Motor neuron (in vitro differentiated cells): ENCODE measurements at places on chromosomes 4 and X. TPM values are rescaled to one million over a fixed set of nuclear protein-coding genes. Genes with fewer than 3 reads are reported as not detected.

GRCh38 chr4:139973015-139973414 is 181.0 kb downstream of the MAML3 start:
- ATAC-seq, result peak; percentile 7

- ATAC-seq, result no peak
These were observed 62.0 kb downstream of the HTT start for GRCh38 chr4:3136454-3136853.

DNA sequence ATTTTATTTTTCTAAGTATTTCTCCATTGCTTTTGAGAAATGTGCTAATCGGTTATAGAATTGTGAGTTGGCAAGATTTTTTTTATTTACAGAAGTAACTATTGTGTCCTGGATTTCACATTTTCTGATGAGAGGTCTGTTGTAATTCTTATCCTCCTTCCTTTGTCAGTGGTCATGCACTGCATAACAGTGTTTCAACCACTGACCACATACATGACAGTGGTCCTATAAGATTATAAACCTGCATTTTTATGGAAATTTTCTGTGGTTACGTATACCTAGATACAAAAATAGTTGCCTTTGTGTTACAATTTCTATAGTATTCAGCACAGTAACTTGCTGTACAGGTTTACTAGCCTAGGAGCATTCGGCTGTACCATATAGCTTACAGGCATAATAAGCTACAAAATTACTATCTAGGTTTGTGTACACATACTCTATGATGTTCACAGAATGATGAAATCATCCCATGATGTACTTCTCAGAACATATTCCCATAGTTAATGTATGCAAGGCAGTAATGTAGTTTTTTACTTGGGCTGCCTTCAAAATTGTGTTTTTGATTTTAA is 47.8 kb downstream of the APELA start:
- ATAC-seq, result no peak

DNA sequence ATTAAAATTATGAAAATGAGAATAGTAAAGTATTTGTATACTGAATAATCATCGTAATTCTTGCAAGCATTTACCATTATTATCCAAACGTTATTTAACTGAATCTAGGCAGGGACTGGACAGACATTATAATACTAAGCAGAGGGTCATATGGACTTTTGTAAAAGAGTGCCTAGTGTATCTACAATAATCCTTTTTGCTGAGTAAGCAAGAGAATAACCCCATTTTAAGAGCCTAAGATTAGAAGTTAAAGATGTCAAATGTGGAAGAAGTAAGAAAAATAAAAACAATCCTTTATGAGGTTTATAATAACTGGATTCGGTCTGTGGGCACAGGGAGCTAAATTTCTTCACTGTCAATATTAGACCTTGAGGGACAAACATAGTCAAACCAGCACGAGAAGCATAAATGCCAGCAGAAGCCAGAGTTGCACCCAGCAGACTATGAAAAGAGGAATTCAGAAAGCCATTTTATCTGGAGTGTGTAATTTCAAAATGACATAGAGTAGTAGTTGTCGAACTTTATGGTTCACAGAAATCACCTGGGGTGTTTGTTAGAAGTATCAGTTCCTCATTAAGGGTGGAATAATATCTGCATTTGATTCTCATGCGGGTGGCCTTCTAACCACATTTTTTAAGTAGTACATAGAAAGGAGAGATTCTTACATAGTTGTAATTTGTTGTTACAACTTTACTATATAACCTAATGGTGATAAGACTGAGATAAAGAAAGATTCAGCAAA is 39.7 kb upstream of the DCLK2 start:
- ATAC-seq, result no peak

DNA sequence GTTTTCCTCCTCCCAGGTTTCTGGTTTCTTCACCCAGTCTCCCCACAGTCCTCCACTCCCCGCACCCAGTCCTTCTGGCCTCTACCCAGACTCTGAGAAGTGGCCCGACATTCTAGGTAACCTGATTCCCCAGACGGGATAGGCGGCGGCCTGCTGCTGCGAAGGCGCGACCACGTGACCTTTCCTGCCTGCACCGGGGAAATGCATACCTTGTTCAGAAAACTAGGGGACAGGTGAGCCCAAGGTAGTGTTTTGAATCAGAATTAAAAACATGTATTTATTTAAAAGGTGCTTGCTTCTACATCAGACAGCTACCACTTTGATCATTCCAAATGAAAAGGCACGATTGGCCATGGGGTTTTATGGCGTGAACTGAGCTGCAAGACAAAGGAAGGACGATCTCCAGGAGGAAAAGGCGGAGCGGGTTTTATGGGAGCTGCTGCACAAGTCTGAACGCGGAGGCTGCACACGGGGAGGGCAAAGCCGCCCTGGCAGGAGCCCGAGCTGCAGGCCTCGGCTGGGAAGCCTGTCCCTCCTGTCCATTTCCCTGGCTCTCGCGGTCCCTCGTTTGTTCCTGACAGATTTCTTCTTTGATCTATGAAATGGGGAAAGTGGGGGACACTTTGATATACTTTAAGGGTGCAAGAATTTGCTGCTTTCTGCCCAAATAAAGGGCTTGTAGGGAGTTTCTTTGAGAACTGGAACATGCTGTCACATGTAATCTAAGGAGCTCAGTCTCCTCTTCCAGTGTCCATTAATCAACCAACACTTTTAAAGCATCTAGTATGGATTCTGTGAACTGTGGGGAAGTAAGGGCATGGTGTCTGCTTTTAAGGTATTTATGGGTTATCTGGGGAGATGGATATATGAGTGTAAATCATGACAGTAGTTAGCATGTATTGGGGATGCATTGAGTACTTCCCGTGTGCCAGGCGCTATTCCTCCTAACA is 150.9 kb downstream of the SPRY1 start:
- ATAC-seq, result peak; percentile 65

- no peak for ATAC-seq
These were observed 575 bp downstream of the GATA1 start for GRCh38 chrX:48786825-48787504.

DNA sequence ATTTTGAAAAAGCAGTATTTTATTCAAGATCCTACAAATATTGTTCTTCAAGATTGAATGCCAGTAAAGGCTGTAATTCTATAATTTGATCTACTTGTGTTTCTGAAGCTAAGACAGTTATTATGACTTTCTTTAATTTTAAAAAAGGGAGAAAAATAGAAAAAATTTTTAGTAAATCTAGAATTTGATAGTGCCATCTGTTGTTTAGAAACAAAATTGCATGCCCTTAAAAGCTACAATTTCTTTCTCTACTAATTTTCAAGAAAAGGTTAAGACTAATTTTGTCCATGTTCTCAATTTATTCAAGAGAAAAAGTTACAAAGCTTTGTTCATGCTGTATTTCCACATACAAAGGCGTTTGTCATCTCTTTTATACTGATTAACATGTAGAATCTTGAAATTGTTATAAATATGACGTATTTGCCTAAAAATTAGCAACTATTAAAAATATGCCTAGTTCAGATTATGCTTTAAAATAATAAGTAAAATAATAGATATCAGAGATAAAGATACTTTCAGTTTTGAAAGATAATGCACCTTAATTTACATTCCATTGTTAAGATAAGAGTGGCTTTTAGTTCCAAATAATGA is 25.6 kb upstream of the MMRN1 start:
- ATAC-seq, result no peak

DNA sequence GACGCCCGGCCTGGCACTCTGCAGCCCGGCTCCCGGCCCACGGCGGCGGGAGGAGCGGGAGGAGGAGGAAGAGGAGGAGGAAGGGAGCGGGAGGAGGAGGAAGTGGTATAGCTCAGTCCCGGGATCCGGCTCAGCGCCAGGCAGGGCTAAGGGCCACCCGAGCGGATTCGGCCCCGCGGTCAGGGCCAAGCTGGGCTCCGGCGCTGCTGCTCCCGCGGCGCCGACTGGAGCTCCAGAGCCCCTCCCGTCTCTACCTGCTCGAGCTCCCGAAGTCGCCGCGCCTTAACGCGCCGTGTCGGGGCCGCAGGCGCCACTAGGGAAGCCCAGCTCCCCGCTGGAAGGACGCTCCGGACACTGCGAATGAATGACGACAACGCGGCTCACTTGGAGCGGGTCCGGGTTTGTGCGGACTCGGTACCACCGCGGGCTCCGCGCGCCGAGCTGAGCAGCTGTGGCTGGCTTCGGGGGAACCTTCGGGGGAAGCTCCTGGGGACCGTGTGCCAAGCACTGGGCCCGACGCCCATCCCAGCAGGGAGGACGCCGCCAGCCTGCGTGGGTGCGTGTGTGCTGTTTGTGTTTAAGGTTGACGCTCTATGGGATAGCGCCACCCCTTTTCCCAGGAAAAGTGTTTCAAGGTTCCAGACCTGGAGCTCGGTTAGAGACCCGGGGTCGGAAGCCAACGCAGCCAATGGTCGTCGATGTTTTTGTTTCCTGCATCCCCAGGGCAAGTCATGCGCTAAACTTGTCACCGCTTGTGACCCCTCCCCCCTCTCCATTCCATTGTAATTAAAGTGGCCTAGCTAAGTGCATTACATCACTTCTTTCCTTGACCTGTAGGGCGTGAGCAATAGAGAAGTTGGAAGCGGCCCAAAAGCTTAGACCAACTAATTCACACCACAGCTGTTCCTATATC is at the start of gene TBC1D9:
TSS of gene TBC1D9 (minus strand) at position 67 of the 913 bp plus-strand sequence. CDS start 340 bp downstream, outside the sequence.
- ATAC-seq, result peak; percentile 83

DNA sequence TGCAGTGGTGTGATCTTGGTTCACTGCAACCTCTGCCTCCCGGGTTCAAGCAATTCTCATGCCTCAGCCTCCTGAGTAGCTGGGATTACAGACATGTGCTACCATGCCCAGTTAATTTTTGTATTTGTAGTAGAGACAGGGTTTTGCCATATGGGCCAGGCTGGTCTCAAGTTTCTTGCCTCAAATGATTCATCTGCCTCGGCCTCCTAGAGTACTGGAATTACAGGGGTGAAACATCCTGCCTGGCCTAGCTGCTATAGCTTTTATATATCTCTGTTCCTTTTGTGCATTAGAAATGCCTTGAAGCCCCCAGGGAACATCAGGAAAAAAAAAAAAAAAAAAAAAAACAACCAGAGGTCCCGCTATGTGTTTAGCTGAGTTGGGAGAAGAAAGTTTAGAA is 34.8 kb downstream of the UBE2K start:
- peak; percentile 84 for ATAC-seq

DNA sequence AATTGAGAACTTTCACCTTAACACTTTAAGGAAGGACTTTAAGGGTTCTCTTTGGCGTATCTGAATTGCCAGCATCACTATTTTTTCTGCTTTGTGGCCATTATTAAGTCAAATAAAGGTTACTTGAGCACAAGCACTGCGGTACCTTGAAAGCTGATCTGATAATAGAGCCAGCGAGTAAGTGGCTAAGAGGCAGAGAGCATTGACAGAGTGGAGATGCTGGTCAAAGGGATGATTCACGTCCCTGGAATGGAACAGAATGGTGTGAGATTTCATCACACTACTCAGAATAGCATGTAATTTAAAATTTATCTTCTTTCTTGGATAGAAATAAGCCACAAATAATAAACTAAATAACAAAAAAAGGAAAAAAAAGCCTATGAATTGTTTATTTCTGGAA is 57.1 kb upstream of the NPFFR2 start:
- peak; percentile 61 for ATAC-seq

GRCh38 chr4:10727140-10727880 is 42.7 kb upstream of the CLNK start:
- ATAC-seq, result no peak

HPGD gene
- 1.2 TPM in 2 replicates for total RNA-seq

GTPBP6 gene
- 43.9 and 45.9 TPM in 2 replicates for total RNA-seq

XAGE1A gene
- not detected in 2 replicates for total RNA-seq

UGT2B15 gene
- total RNA-seq, result 0.14 and 0.15 TPM in 2 replicates

SPANXN4 gene
- not detected in 2 replicates for total RNA-seq

SYNPO2 gene
- total RNA-seq, result 0.22 and 0.50 TPM in 2 replicates

GPRASP3 gene
- total RNA-seq, result 10.5 and 10.9 TPM in 2 replicates
